ENCODE measurements at places on chromosomes 1 and 21.

GRCh38 chr1:230222678-230223077 is 155.6 kb downstream of the GALNT2 start:
- H3K4me3 ChIP-seq = no peak overlapping the region
- H3K27ac ChIP-seq = peak overlapping the region; percentile 41
- H3K36me3 ChIP-seq = no peaks in the 10 kb centered on the region
- DNase-seq = no peak
- peaks cover 22% of the 10 kb centered on the region for H3K4me1 ChIP-seq

GRCh38 chr1:175742790-175743459 is 470 bp downstream of the TNR start:
- H3K4me1 ChIP-seq = no peaks in the 10 kb centered on the region
- H3K36me3 ChIP-seq = no peaks in the 10 kb centered on the region
- DNase-seq = no peak
- no peak overlapping the region for H3K27ac ChIP-seq

DNA sequence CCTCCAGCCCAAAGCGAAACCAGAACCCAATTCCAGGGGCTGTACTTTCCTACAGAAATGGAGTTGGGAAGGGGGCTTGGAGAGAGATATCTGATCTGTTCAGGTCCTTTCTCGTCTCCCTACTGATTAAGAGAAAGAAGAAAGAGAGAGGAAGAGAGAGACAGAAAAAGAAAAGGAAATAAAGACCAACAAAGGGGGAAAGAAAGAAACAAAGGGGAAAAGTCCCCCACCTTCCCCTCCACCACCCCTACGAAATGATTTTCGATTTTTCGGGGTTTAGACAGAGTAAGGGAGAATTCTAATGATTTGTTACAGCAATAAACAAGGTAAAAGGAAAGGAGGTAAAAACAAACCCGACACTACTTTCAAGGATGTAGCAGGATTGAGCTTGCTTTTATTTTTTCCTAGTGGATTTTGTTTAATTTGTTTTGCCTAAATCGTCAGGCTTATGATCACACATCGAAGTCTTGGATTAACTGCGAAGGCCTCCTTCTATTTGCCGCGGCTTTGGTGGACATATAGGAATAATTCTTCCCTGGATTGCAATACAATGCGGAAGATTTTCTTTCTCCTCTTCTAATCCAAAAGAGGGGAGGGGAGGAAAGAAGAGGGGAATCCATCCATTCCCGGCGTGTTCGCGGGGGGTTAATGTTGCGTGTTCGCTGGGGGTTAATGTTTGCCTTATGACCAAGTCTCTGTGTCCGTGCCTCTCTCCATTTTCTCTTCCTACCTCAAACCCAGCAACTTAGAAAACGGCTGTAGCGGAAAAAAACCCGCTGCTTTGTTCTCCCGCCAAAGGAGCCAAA is 1.9 kb downstream of the TAL1 start:
- peak overlapping the region; percentile 87 for H3K4me3 ChIP-seq
- peaks cover 34% of the 10 kb centered on the region for H3K4me1 ChIP-seq
- DNase-seq = no peak
- H3K27ac ChIP-seq = no peak overlapping the region
- peaks cover 92% of the 10 kb centered on the region for H3K27me3 ChIP-seq
- peaks cover 2% of the 10 kb centered on the region for H3K36me3 ChIP-seq

GRCh38 chr1:110433803-110434202 is 17.1 kb upstream of the PROK1 start:
- no peaks in the 10 kb centered on the region for H3K4me1 ChIP-seq
- DNase-seq = no peak
- H3K4me3 ChIP-seq = no peak overlapping the region
- H3K27me3 ChIP-seq = peaks cover 20% of the 10 kb centered on the region

DNA sequence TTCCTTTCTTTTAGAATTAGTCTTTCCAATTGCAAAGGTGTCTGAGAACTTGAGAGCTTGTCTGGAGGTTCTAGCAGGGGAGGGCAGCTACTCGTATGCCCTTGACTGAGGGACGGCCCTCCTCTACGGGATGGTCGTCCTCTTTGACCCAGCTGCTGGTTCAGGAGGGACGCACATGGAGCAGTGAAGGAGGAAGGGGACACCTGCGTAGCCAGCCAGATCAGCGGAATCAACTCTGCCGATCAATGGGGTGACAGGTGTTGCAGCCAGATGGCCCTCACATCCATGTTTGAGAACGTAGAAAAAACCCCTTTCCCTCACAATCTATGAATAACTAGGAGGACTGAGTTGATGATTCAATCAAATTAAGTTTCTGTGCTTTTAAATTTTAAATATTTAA is 15.7 kb upstream of the A3GALT2 start:
- H3K4me1 ChIP-seq = peaks cover 29% of the 10 kb centered on the region
- H3K4me3 ChIP-seq = no peak overlapping the region
- no peaks in the 10 kb centered on the region for H3K36me3 ChIP-seq

DNA sequence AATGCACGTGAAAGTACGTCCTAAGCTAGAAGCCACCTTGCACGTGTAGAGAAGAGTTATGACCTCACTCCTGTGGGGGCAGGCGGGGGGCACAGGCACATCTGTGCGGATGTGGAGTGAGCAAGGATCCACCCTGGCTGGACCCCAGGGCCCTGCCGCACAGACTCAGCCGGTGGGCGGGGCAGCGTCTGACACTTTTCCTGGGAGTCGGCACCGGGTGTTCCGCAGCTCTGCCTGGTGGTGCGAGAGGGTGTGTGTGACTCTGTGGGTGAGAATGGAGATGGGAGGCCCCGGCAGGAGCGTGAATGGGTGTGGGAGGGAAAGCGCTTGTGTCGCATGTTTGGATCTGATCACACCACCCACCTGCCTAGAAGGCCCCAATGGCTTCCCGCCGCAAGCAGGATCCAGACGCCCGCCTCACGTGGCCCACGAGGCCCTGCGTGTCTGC is 29.5 kb downstream of the RAP1GAP start:
- peaks cover 7% of the 10 kb centered on the region for H3K4me1 ChIP-seq
- peaks cover 8% of the 10 kb centered on the region for H3K27me3 ChIP-seq

DNA sequence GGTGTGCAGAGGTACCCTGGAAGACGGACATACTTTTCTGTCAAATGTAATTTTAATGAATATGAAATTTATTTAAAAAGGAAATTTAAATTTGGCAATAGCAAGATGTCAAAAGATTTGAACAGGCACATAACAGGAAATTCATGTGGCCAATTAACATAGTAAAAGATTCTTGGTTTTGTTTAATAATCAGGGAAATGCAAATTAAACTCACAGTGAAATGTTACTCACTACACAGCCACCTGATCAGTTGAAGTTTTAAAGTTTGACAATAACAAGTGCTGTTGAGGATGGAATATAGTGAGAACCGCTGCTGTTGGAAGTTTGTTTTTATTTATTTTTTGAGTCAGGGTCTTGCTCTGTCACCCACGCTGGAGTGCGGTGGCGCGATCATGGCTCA is 63.9 kb downstream of the TEX35 start:
- peaks cover 12% of the 10 kb centered on the region for H3K4me1 ChIP-seq
- no peak overlapping the region for H3K4me3 ChIP-seq
- no peak for DNase-seq
- peaks cover 6% of the 10 kb centered on the region for H3K27me3 ChIP-seq
- H3K27ac ChIP-seq = no peak overlapping the region
- no peaks in the 10 kb centered on the region for H3K36me3 ChIP-seq

DNA sequence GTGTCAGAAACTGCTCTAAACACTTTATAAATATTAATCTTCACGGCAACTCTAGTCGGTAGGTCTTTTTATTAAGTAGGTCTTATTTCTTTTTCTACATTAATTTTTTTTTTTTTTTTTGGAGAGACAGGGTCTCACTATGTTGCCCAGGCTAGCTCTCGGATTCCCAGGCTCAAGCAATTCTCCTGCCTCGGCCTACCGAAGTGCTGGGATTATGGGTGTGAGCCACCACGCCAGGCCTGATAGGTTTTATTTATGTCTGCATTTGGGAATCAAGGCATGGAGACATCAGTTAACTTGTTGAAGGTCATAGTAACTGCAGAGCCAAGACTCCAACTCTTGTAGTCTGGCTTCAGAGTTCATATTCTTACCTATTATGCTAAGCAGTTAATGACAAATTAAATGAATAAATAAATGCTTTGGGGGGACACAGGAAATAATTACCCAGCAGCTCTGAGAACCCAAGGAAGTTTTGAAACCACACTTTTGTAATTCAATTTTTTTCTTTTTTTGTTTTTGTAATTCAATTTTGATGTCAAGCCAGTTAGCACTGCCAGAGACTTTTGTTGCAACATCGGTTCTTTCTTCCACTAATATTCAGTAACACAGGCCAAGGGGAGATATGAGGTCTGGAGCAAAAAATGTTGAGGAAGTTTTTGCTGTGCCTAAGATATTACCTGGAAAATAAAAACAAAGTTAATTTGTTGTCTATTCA is 9.4 kb upstream of the UAP1 start:
- H3K27ac ChIP-seq = no peak overlapping the region
- H3K4me3 ChIP-seq = no peak overlapping the region
- H3K36me3 ChIP-seq = no peaks in the 10 kb centered on the region
- H3K4me1 ChIP-seq = no peaks in the 10 kb centered on the region
- no peaks in the 10 kb centered on the region for H3K27me3 ChIP-seq

DNA sequence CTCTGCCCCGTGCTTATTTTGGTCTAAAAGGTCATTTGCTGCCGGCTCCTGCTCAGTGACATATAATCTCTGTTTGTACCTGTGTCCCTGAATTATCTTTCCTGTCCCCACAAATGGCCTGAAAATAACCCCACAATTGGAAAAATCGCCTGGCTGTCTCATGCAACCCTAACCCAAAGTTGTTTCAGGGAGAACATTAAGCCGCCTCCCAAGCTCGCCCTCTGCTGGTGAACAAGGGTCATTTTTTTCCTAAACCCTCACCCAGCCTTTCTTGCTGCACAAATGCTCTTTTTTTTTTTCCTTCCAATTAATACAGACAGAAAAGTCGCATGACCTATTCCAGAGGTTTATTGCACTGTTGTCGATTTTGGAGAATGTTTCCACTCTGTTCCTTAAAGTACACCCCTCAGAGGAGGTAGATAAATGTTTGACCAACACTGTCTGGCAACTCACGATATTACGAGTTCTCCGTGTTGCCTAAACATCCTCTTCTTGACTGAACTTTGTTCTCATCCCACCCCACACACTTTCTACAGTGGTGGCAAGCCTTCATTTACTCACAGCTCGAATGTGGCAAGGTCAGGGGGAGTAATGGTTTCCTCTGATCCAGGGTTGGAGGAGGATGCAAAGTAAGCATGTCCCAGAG is 148.7 kb downstream of the ZZZ3 start:
- H3K4me3 ChIP-seq = no peak overlapping the region
- no peak overlapping the region for H3K27ac ChIP-seq
- H3K4me1 ChIP-seq = peaks cover 9% of the 10 kb centered on the region
- DNase-seq = peak; percentile 59
- H3K36me3 ChIP-seq = no peaks in the 10 kb centered on the region

DNA sequence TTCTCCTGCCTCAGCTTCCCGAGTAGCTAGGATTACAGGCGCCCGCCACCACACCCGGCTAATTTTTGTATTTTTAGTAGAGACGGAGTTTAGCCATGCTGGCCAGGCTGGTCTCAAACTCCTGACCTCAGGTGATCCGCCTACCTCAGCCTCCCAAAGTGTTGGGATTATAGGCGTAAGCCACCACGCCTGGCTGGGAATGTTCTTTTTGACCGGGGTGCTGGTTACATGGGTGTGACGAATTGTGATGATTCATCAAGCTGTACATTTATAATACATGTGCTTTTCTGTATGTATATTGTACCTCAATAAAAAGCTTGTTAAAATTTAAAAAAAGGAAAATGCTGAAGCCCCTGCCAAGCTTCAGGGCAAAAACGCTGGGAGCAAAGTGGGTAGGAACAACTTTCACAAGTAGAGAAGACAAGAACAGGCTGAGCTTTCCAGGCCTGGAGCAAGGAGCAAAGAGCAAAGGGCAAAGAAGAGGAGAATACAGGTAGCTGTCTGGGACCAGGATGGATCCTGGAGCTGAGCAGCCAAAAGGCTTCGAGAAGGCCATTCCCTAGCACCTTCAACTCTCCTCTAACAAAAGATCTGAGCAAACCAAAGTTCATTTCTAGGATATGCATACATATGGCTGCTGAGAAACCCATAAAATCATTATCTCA is 20.5 kb upstream of the YRDC start:
- no peak overlapping the region for H3K27ac ChIP-seq
- H3K27me3 ChIP-seq = no peaks in the 10 kb centered on the region
- H3K4me1 ChIP-seq = peaks cover 8% of the 10 kb centered on the region
- H3K36me3 ChIP-seq = peaks cover 6% of the 10 kb centered on the region

GRCh38 chr1:179298952-179299351 is 5.4 kb downstream of the SOAT1 start:
- H3K27ac ChIP-seq = peak overlapping the region; percentile 67
- peak; percentile 65 for DNase-seq
- peaks cover 10% of the 10 kb centered on the region for H3K36me3 ChIP-seq
- H3K4me3 ChIP-seq = peak overlapping the region; percentile 54
- peaks cover 78% of the 10 kb centered on the region for H3K4me1 ChIP-seq
- H3K27me3 ChIP-seq = no peaks in the 10 kb centered on the region

DNA sequence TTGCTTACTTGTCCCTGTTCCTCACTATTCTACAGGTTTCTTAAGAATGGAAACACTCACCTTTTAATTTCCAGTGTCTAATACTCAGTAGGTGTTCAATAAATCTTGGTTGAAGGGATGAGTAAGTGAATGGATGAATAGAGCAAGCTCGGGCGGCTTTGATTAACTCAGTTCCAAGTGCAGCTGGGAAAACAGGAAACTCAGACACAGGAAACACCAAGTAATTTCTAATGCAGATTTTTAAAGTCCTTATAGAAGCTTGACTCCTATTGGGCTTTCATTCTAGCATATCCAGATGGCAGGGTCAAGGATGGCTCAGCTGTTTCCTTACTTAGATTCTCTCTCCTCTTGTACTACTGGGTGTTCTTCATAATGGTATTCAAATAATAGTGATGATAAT is 14.0 kb downstream of the CAMK1G start:
- H3K36me3 ChIP-seq = no peaks in the 10 kb centered on the region
- H3K4me1 ChIP-seq = no peaks in the 10 kb centered on the region
- DNase-seq = no peak
- no peak overlapping the region for H3K4me3 ChIP-seq
- peaks cover 58% of the 10 kb centered on the region for H3K27me3 ChIP-seq

DNA sequence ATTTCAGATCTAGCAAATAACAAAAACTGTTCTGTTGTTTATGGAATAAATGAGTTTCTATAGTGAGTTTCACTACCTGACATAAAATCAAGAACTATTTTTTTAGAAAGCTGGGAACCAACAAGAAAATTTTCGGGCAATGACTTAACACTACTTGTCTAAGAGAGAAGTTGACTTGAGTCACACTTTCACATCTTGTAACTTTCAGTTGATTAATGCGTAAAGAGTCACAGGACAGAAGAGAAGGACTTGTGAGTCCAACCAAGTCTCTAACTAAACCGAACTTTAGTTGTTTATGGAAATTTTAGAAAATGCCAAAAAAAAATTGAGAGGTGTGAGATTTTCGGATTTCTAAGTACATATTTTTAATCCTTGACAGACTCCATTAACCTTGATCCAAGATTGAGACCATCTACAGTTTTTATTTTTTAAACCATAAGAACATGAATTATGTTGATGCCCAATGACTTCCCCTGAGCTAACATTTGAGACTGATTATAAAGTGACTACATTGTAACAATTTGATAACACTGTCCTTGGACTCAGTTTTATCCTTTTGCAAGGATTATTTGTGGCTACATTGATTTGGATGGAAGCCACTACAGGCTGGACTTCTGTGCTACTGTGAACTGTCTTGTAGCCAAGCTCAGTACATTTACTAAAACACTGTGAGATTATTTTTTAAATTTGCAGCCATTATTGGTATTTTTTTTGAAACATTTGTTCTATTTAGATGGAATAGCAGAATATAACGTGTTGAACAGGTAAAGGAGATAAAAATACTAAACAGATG is 284.0 kb downstream of the PTPRC start:
- no peak for DNase-seq
- peaks cover 3% of the 10 kb centered on the region for H3K36me3 ChIP-seq
- H3K4me3 ChIP-seq = peak overlapping the region; percentile 92
- H3K27ac ChIP-seq = peak overlapping the region; percentile 95

GRCh38 chr1:114458237-114458777 is 52.7 kb downstream of the TRIM33 start:
- H3K27ac ChIP-seq = peak overlapping the region; percentile 66
- DNase-seq = peak; percentile 10
- H3K27me3 ChIP-seq = no peaks in the 10 kb centered on the region
- peaks cover 28% of the 10 kb centered on the region for H3K4me1 ChIP-seq
